ENCODE measurements at places on chromosomes 4 and X. TPM values are rescaled to one million over a fixed set of nuclear protein-coding genes. Genes with fewer than 3 reads are reported as not detected.

Gene RNF128
- not detected for total RNA-seq

Gene MYOZ2
- total RNA-seq = not detected

Gene C1QTNF7
- total RNA-seq = 0.10 TPM

Gene STBD1
- not detected for total RNA-seq

Gene ZAR1
- total RNA-seq = not detected

Gene DRD5
- total RNA-seq = not detected

Gene GAGE2A
- not detected for total RNA-seq

Gene P2RY8
- total RNA-seq = 75.1 TPM

Gene CSAG2
- not detected for total RNA-seq

Gene ELK1
- 19.3 TPM for total RNA-seq

Gene EVC2
- total RNA-seq = 0.73 TPM

Gene PFKFB1
- 0.42 TPM for total RNA-seq

Gene IL2RG
- 117 TPM for total RNA-seq

All from mononuclear cell (primary cell).